ENCODE measurements at places on chromosomes 5 and 9. TPM values are rescaled to one million over a fixed set of nuclear protein-coding genes. Genes with fewer than 3 reads are reported as not detected.

ADAM19 gene
- 96.1 TPM for total RNA-seq

PCDHA4 gene
- total RNA-seq, result 3.8 TPM

ARL14EPL gene
- not detected for total RNA-seq

DNA sequence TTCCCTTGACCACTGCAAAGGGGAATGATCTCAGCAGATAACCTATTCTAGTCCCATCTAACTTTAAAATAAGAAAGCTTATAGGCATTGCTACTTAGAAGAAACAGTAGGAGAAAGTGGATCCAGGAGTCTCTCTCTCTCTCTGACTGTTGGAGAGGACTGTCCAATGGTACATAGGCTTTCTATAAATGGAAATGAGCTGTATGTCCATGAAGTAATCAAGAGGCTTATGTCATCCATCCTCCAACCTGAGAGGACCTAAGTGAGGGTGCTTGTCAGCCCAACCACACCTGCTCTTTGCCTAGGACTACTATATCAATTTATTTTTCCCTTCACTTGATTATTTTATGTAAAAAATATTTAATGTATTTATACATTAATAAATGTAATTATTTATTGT, 172.3 kb downstream of the PAPPA start:
- no peaks in the 10 kb centered on the region for H3K36me3 ChIP-seq
- H3K27me3 ChIP-seq, result peaks cover 86% of the 10 kb centered on the region
- H3K4me3 ChIP-seq, result no peak overlapping the region
- no peak for DNase-seq

DNA sequence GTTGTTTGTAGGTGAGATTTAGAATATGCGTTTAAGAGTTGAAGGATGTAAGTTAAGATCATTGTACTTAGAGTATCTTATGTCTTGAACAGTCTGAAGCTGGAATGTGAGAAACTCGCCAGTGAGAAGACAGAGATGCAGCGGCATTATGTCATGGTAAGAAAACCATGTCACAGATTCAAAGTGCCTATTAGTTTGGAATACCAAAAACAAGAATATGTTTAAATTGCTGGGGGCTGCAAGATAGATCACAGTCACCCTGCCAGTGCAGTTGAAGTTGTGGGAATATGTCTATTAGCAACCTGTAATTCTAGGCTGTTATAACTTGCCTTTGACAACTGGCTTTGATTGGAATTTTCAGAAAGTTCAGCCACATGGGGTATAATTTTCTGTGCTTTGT, 3.0 kb downstream of the TLE4 start:
- no peak overlapping the region for H3K27ac ChIP-seq
- peak overlapping the region; percentile 97 for H3K4me3 ChIP-seq
- peaks cover 39% of the 10 kb centered on the region for H3K27me3 ChIP-seq

- H3K4me3 ChIP-seq, result no peak overlapping the region
- no peaks in the 10 kb centered on the region for H3K4me1 ChIP-seq
- no peak for DNase-seq
Observed at GRCh38 chr9:127067603-127068220, 54.7 kb downstream of the ANGPTL2 start.

DNA sequence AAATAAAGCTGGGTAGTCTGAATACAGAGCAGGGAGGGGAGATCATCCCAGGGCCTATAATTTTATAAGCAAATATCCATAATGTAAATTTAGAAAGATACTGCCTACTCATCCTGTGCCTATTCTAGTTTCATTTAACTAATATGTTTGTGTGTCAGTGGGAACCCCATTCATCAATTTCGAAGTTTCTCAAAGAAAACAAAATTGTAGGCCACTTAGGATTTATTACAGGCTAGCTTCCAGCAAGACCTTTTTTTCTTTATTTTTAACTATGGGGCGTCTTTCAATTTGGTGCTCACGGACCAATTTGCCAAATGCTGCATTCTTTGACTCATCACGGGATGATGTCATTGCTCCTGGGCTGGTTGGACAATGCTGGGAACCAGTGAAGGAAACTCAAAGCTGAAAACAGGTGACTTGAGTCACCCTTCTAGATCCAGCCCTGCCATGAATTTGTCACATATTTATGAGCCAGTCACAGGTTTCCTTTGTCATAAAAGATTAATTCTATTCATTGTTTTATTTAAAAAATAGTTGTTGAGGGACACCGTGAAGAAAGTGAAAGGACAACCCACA, 13.4 kb downstream of the PCSK5 start:
- no peaks in the 10 kb centered on the region for H3K4me1 ChIP-seq
- H3K27me3 ChIP-seq, result peaks cover 9% of the 10 kb centered on the region
- no peak overlapping the region for H3K4me3 ChIP-seq
- no peaks in the 10 kb centered on the region for H3K36me3 ChIP-seq
- no peak overlapping the region for H3K27ac ChIP-seq

- no peak for DNase-seq
- H3K4me1 ChIP-seq, result no peaks in the 10 kb centered on the region
- H3K4me3 ChIP-seq, result no peak overlapping the region
Observed at GRCh38 chr5:115820846-115821245, 4.4 kb upstream of the CDO1 start.

Data from endodermal cell (in vitro differentiated cells).